Muscle of leg (tissue), 16 donors: ENCODE measurements at places on chromosomes 16 and 17. TPM values are rescaled to one million over a fixed set of nuclear protein-coding genes. Genes with fewer than 3 reads are reported as not detected.

PRSS27 gene
- total RNA-seq, result 0.75 TPM

- no peak overlapping the region for H3K4me3 ChIP-seq
- H3K27ac ChIP-seq, result no peak overlapping the region
- peaks cover 71% of the 10 kb centered on the region for H3K36me3 ChIP-seq
- no peak for DNase-seq
These were observed 17.4 kb downstream of the USP22 start for GRCh38 chr17:21025451-21025850.

GRCh38 chr16:14497245-14498082 is 132.6 kb downstream of the PARN start:
- DNase-seq, result no peak
- H3K27me3 ChIP-seq, result no peaks in the 10 kb centered on the region
- peaks cover 31% of the 10 kb centered on the region for H3K4me1 ChIP-seq
- no peak overlapping the region for H3K27ac ChIP-seq
- no peak overlapping the region for H3K4me3 ChIP-seq
- H3K36me3 ChIP-seq, result no peaks in the 10 kb centered on the region

DNA sequence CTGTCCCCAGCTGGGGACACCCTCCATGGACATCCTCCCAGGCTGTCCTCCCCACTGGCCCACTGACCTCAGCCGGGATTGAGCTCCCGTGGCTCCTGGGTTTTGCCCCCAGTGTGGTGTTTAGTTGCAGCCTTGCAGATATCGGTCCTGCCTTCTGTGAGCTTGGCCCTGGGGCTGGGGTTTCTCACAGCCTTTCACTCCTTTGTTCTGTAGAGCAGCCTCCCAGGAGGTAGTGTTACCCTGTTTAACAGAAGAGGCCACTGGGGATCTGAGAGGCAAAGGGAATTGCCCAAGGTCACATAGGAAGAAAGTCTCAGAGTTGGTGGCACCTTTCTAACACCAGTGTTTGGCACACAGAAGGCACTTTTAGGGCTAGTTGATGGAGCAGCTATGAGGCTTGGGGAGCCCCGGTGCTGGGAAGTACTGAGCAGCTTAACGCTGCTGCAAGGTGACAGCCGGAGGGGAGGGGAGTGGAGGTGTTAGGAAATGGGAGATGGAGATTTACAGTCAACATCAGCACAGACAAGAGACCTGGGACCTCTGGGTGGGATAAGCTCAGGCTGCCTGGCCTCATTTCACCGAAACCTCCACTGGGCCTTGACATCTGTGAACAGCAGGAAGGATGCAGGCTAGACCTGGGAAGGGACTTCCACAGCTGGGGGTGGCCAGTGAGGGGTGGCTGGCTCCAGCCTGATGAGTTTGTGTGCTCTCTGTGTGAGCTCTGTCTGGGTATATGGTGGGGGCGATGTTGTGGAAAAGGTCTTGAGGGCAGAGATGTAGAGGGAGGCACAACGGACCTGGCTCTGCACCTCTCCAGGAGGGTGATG is 26.1 kb downstream of the CACNA1G start:
- no peaks in the 10 kb centered on the region for H3K36me3 ChIP-seq
- H3K4me3 ChIP-seq, result no peak overlapping the region
- no peak overlapping the region for H3K27ac ChIP-seq
- peaks cover 2% of the 10 kb centered on the region for H3K27me3 ChIP-seq
- H3K4me1 ChIP-seq, result peaks cover 73% of the 10 kb centered on the region
- no peak for DNase-seq

DNA sequence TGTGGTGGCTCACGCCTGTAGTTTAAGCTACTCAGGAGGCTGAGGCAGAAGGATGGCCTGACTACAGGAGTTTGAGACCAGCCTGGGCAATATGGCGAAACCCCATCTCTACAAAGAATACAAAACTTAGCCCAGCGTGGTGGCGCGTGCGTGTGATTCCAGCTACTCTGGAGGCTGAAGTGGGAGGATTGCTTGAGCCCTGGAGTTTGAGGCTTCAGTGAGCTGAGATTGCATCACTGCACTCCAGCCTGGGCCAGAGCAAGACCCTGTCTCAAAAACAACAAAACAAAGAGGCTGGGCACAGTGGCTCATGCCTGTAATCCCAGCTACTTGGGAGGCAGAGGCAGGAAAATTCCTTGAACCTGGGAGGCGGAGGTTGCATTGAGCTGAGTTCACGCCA is 7.0 kb upstream of the CSNK1D start:
- no peaks in the 10 kb centered on the region for H3K36me3 ChIP-seq
- H3K4me1 ChIP-seq, result peaks cover 9% of the 10 kb centered on the region
- DNase-seq, result no peak

GRCh38 chr17:39676198-39676819 is 8.1 kb downstream of the PNMT start:
- H3K4me1 ChIP-seq, result peaks cover 73% of the 10 kb centered on the region
- peak overlapping the region; percentile 90 for H3K27ac ChIP-seq
- H3K36me3 ChIP-seq, result peaks cover 12% of the 10 kb centered on the region
- peaks cover 4% of the 10 kb centered on the region for H3K27me3 ChIP-seq
- H3K4me3 ChIP-seq, result no peak overlapping the region
- DNase-seq, result no peak
